Activated CD8-positive, alpha-beta memory T cell treated with anti-CD3 and anti-CD28 coated beads for 1 hour (primary cell): ENCODE measurements at places on chromosomes 7 and 10.

GRCh38 chr10:78194539-78195402 lies 161.1 kb downstream of the RPS24 start:
- DNase-seq, result no peak

DNA sequence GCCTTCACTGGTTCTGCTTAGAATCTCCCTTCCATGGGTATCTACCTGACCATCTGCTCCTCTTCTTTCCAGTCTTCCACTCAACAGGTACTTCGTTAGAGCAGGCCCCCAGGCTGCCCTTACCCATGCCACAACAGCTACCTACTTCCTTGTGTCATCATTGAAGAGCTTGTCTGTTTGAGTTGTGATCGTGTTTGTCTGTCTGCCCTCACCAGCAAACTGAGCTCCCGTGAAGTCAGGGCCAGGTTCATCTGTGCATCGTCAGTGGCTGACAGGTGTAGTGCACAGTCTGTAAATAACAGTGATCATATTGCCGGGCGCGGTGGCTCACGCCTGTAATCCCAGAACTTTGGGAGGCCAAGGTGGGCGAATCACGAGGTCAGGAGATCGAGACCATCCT lies 5.0 kb downstream of the NIPSNAP2 start:
- DNase-seq, result no peak

DNA sequence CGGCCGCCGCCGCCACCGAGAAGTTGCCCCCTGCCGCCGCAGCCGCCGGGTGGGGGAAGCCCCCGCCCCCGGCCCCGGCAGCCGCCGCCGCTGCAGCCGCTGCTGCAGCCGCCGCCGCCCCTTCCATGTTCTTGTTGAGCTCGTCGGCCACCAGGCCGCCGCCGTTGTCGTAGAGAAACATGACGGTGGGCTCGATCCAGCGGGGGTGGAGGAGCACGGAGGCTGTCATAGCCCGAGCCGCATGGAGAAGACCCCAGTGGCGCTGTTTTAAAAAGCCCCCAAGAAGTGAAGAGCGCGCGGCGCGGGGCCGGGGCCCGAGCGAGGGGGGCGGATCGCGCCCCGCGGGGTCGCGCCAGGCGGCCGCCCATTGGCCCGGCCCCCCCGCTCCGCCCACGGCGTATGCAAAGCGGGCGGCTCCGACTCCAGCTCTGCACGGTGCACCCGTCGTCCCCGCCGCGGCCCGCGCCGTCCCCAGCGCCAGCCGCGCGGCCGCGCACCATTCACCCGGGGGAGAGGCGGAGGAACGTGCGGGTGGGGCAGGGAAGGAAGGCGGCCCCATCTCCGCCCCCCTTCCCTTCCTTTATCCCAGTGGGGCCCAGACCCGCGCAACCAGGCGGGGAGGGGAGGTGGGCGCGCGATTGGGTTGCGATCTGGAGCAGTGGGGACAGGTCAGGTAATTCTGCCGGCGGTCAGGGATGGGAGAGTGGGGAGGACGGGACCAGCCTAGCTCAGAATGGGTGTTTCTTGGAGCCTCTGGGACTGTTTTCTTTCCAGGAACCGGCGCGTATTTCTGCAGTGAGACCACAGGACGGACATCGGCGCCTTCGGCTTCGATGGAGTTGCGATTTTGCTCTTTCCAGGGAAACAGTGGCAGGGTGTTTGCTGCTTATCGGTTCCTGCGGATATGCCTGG lies at the start of gene HOXA13:
Gene HOXA13, minus strand, starts transcription at position 243 of the 912 bp plus-strand sequence. Its CDS starts 14 bp downstream, at position 229.
- DNase-seq, result no peak

DNA sequence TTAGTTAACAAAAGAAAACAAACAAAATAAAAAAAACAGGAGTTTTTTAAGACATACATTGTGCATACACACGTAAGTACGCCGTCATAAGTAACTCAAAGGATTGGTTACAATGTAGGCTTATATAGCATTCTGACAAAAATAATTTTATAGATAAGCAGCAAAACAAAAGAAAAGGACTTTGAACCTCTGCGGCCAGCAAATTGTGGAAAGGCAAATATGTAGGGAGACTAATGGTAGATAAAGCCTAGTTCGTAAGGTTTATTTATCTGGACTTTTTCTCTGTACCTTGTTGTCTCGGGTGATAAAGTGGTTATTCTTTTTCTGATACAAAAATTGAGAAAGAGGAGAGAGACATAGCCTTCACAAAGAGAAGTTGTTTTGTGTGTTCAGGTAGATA lies 891.9 kb downstream of the CNTNAP2 start:
- no peak for DNase-seq

DNA sequence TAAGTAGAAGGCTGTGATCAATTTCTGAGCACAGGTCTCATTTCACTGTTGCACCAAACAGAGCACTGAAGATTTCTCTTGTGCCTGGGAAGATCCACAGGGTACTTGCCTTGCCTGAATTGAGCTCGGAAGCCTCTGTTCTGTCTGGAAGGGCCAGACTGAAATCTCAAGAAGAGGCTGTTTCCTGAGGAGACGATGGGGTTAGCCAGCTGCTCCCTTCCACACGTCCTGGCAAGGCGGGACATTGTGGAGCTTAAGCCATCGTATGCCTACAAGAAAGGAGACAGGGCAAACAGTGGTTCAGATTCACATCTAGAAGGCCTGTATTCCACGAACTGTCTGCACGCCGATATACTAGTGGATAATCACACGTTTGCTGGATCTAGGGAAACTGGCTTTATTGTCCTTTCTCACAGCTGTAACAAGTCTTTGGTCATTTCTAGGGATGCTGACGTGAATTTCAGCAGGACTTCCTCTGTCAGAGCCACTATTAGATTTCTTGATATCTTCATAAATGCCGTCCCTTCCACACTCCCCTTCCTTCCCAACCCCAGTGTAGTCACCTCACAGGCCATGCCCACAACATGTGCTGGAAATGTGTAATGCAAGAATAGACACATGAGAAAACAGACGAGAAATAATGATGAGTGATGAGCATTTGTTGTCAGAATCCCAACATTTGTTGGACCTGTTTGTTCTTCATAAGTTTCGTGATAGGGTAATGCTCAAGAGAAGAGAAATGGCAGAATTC lies 137.2 kb upstream of the RSU1 start:
- no peak for DNase-seq

- DNase-seq, result no peak
Measured at GRCh38 chr10:62632071-62632809, 172.3 kb upstream of the ADO start.

DNA sequence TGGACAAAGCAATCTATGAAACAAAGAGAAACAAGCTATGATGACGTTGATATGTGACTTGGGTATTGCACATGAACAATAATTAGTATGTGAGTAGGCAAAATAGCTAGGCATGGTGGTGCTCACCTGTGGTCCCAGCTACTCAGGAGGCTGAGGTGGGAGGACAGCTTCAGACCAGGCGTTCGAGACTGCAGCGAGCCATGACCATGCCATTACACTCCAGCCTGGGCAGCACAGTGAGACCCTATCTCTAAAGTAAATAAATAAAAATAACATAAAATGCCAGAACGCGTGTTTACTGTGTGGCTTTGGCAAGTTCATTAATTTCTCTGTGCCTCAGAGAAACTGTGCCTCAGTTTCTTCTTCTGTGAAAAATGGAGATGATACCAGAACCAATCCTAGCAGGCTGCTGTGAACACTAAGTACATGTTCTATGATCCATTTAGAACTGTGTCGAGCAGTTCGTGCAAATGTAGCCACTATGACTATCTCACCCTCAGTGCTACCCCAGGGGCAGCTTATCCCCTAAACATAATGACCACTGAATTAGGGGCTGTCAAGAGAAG lies 9.3 kb upstream of the TNS3 start:
- DNase-seq, result no peak

DNA sequence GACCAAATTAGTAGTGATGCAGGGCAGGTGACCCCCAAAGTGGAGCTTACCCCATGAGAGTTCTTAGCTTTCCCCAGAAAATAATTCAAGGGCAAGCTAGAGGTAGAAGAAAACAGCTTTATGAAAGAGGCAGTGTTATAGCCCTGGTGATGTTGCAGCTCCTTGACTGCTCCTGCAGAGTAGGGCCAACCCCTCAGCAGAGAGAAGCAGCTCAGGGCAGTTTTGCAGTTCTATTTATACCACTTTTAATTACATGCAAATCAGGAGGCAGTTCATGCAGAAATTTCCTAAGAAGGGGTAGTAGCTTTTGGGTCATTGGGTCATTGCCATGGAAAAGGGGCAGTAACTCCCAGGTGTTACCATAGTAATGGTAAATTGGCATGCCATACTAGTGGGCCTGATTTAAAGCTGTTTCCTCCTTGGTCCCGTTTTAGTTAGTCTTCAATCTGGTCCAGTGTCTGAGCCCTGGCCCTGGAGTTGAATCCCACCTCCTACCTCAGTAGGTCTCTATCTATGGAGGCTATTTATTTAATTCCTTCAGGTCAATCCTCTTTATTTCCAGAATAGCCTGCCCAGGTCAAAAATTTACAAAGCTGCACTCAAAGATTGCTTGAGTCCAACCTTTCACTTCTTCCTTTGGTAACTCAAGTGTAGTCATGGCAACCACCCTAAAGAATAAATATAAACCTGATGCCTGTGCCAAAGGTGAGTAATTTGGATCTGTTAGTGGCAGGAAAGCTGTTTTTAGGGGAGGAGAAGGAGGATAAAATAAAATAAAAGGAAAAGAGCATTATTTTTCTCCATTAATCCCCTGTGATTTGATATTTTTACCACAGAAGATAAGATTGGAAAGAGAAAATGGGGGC lies 29.5 kb downstream of the PLXDC2 start:
- DNase-seq, result no peak

DNA sequence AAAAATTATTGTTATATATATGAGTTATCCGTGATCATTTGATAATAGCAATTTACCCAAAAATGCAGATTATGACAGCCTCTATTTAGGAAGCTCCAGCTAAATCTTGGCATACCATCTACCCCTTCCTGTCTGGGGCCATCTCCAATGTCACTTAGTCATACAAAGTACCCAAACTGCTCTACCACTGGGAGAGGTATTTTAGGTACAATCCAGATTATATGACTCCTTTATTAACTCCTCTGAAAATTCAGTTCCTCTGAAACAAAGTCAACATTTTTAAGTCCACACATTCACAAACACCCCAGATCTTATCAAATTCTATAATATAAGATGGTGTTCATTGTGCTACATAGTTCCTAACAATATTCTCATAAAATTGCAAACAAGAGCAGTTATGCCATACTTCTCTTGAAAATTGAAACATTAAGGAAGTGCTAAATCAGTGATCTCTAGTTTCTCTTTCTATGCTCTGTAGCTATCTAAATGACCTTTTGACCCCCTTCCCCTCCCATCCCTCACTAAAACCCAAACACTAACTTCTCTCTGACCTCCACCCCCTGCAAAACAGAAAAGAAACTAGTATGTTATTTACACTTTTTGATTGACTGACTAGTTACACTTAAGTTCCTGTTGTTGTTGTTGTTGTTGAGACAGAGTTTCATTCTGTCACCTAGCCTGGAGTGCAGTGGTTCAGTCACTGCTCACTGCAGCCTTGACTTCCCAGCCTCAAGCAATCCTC lies 16.4 kb downstream of the HOXA1 start:
- no peak for DNase-seq

- no peak for DNase-seq
Measured at GRCh38 chr10:28914701-28915100, 237.4 kb downstream of the BAMBI start.

GRCh38 chr10:89644691-89644966 lies 413 bp downstream of the PANK1 start:
- DNase-seq, result peak; percentile 7

- no peak for DNase-seq
Measured at GRCh38 chr7:35785250-35785649, 15.6 kb upstream of the SEPTIN7 start.

- DNase-seq, result no peak
Measured at GRCh38 chr7:20784388-20785156, 2.1 kb downstream of the SP8 start.

- DNase-seq, result no peak
Measured at GRCh38 chr10:89257581-89257980, 6.0 kb upstream of the LIPA start.

GRCh38 chr7:101507791-101508252 lies 121.3 kb downstream of the MYL10 start:
- no peak for DNase-seq

- DNase-seq, result no peak
Measured at GRCh38 chr10:60185421-60185820, 204.3 kb downstream of the ANK3 start.

DNA sequence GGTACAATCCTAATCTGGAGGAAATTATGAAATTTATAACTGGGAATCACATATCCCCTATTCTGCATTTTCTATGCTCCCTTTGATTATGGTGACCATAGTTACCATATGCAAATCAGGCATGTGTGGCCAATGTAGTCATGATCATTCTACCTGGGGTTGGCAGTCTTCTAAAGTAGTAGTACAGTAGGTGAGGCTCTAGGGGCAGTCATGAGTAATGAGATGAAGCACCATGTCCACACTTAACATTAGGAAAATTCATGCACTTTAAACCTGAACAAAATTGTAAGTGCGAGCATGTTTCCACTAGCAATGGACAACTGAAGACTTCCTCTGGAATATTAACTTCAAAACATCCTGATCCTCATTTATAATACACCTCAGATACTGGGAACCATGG lies 545.9 kb downstream of the SUGCT start:
- DNase-seq, result no peak

GRCh38 chr7:35648367-35648766 lies 46.6 kb downstream of the HERPUD2 start:
- no peak for DNase-seq

DNA sequence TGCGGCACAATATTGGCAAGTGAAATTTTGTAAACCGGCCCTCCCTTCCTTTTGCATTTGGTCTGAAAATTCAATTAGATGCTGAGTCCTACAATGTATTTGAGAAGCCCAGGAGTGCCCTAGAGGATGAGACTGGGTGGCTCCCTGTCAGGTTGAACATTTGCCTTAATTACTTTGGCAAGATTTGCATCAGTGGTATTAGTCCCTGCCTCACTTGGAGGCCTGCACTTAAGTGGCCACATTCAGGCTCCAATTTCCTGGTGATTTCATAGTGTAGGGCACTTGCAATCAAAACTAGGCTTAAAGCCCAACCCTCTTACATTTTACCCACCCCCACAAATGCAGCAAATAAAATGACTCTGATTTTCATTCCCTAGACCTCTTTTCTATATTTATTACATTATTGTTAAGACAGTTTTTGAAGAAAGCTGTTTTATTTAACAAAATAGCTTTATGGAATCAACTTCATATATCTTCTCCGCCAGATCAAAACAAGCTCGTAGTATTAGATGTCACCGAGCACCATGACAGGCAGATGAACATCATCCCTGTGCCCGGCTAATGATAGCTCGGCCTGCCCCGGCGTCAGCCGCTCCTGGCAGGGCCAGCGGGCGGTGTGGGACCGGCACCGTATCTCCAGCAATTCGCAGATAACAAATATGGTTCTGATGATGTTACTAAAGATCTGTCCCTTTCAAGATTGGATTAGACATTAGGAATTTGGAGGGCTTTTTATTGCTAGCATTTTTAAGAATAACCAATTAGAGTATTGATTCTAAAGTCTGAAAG lies 73.6 kb downstream of the EGFR start:
- no peak for DNase-seq

GRCh38 chr7:70574970-70575799 lies 556.8 kb upstream of the GALNT17 start:
- no peak for DNase-seq

- no peak for DNase-seq
Measured at GRCh38 chr7:137591421-137591837, 247.9 kb upstream of the PTN start.
